ENCODE measurements at places on chromosomes 6 and 20.

- peak; percentile 8 for DNase-seq
Observed at GRCh38 chr6:167093922-167094432, 28.9 kb upstream of the CCR6 start.

- DNase-seq: no peak
Observed at GRCh38 chr6:34236131-34236442, 586 bp upstream of the HMGA1 start.

DNA sequence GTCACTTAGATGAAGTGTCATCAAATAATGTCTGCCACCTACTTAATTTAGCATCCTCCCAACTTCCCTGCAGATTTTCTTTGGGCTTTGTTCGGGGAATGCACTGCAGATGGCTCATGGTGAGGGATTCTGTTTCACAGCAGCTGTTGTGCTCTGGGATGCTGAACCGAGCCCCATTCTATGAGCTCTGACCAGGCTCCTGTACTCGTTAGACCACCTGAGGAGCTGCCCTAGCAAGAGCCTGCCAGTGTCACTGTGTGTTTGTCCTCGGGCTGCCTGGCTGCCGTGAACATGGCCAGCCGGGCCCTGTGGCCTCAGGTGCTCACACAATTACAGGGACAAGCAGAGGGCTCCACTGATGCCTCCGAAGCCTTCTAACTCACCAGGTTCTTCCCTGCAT is 238.8 kb upstream of the ECI2 start:
- DNase-seq: no peak

DNA sequence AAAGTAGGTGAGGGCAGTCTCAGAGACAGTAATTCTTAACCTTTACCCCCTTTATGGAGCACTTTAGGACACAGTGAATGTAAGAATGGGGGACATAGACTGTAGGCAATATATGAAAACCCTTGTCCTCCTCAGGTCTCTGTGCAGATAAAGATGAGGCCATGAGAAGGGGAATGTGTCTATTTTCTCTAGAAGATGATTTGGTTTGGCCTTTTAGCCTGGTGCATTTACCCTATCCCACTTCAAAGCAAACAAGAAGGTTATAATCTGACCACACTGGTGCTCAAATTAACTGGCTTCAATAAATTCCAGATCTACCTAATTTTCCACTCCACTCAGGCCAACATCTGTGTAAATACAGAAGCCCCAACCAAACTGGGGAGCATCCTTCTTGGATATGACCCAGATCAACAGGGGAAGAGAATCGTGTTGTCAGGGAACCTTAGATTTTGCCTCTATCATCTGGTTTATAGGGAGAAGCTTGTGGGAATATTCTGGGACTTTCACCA is 42.4 kb downstream of the RIPOR2 start:
- no peak for DNase-seq

DNA sequence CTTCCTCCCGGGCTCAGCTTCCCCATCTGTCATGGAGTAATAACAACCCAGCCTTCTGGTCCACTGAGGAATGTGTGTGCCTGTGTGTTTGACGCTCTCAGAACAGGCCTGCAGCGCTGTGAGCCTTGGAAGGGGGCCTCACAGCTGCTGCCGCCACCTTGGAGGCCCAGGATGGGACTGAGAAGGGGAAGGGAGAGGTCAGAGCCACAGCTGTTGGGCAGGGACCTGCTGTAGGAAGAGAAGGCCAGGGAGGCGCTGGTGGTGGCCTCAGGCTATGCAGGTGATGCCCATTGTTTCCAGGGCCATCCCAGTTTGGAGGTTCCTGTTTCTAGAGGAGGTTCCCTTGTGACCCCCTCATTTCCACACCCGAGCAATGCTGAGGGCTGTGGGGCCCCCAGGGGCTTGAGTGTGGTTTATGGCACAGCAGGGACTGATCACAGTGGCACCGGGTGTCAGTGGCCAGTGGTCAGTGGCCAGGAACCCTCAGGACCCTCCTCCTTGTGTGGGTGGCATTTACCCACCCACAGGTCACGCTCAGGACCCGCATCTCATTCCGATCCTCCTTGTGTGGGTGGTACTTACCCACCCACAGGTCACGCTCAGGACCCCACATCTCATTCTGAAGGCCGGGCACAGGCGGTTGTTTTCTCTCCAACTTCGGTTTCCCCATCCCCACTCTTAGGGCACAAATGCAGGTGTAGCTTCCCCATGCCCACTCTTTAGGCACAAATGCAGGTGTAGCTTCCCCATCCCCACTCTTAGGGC is 14.0 kb downstream of the TPD52L2 start:
- DNase-seq: no peak

DNA sequence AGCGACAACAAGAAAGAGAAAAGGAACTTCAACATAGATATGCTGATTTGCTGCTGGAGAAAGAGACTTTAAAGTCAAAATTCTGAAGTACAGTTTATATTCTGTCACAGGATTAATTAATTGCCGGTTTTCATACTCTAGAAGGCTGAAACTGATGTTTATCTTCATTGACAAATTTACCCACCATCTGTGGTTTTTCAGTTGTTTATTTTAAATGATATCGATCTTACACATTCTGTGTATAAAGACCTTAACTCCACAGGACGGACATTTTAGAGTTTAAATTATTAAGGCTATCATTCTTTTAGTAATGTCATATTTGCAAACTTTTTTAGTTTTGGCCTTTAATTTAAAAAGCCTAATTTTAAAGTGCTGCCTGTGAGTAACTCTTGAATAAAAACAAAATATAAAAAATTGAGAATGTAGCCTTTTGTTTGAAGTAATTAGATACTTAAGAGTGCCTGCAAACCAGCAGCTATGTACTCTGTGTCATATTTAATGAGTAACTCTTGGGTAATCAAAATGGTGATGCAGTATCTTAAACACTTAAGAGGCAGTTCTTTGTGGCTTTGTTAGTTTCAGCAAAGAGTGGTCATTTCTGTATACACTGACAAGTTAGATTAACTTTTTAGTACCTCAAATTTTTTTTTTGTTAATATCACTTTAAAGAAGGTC is 59.3 kb downstream of the CDC5L start:
- DNase-seq: no peak

GRCh38 chr6:33583591-33584155 is 3.6 kb upstream of the BAK1 start:
- no peak for DNase-seq

DNA sequence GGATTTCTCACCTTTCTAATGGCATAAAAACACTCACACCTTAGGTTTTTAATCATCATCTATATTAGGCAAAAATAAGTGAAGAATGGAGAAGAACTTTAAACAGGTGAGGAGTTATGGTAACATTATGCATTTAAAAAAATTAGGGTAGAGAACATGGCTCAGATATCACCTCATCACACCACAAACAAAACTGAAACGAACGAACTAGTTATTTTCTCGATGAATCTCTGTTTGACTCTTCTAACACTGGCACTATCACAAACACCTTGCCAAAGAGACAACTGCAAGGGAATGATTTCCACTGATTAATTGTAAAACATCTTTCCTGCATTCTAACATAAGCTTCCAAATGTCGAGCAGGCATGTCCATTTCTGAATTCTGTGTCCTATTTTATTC is 286.1 kb upstream of the GJE1 start:
- DNase-seq: no peak

GRCh38 chr6:81373414-81373813 is 379.1 kb downstream of the TENT5A start:
- DNase-seq: no peak

GRCh38 chr6:30047220-30047619 is 13.8 kb upstream of the POLR1H start:
- DNase-seq: no peak

Data from pons (tissue), 1 donor.